ENCODE measurements at places on chromosomes 1 and 21. TPM values are rescaled to one million over a fixed set of nuclear protein-coding genes. Genes with fewer than 3 reads are reported as not detected.

- DNase-seq = no peak
Observed at GRCh38 chr1:206591226-206591625, 21.0 kb downstream of the EIF2D start.

- no peak for DNase-seq
Observed at GRCh38 chr1:230797942-230798365, 50.8 kb downstream of the CAPN9 start.

- no peak for DNase-seq
Observed at GRCh38 chr1:161013131-161013487, 7.8 kb downstream of the F11R start.

DNA sequence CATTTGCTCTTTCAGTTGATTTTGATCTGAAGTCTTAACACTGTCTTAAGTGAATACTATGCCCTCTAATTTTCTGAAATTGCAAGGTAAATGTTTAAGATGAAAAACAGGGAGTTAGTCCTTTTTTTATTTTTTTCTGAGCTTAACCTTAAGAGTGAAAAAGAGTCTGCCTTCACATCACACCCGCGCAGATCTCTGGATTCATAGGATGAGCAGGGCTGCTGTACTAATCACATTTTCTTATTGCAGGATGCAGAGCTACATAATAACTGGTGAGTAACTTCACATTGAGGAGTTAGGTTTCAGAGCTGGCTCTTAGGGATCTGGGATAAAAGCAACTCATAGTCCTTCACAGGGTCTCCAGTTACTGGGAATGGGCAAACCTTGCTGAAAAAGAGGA is 188.7 kb upstream of the ATP1B1 start:
- no peak for DNase-seq

- no peak for DNase-seq
Observed at GRCh38 chr21:25149022-25149421, 458.3 kb downstream of the MRPL39 start.

DNA sequence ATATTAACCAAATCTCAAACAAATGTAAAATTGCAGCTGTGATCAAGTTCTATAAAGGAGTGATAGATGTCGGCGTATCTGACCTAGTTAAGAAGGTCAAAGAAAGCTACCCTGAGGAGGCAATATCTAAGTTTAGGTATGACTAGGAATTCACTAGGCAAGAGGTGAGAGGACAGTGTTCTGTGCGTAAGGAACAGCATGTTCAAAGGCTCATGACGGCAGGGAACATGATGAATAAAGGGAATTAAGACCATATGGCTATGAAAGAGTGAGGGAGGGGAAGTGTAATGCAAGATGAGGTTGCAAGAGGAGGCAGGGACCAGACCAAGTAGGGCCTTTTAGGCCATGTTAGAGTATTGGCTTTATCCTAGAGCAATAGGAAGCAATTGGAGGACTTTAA is 8.6 kb downstream of the LIX1L start:
- no peak for DNase-seq

GRCh38 chr1:30753660-30754123 is 3.9 kb downstream of the LAPTM5 start:
- DNase-seq = no peak

GRCh38 chr1:66954208-66954607 is 29.4 kb downstream of the MIER1 start:
- no peak for DNase-seq

- DNase-seq = no peak
Observed at GRCh38 chr21:27371975-27372331, 405.1 kb upstream of the ADAMTS5 start.

GRCh38 chr1:53069663-53070327 is 7.8 kb downstream of the PODN start:
- DNase-seq = no peak

DNA sequence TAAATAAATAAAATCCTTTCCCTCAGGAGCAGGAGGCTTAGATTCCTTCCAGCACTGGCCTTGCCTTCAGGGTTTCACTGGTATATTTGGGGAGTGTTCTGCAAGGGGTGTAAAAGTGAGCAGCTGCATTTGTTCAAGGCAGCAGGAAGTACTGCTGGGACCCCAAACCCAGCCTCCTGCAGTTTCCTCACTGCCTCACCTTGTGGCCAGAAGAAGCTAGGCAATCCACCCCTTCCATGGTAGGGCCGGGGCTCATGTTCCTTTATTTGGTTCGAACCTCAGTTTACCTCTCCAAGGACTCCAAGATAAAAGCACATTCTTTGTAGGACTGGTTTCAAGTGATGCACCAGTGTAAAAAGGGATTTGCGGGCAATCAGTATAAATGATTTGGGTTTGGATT is 21.0 kb upstream of the CFAP126 start:
- no peak for DNase-seq

DNA sequence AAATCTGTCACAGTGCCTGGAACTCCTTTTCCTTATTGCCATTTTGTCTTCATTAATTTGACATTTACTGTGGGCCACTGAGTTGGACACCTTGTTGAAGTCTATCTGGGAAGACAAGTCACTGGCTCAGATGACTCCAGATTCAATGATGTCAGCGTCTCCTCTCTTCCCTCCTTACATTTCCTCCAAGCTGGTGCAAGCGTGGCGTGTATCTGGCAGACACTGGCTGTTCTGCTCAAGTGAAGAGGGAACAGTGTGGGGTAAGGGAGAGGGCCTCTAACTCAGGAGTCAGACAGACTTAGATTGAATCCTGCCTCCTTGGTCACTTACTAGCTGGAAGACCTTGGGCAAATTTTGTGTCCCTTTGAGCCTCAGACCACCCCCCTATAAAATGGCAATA is 8.7 kb upstream of the ZNF691 start:
- no peak for DNase-seq

GRCh38 chr1:222642468-222642867 is 24.6 kb downstream of the MIA3 start:
- DNase-seq = no peak

DNA sequence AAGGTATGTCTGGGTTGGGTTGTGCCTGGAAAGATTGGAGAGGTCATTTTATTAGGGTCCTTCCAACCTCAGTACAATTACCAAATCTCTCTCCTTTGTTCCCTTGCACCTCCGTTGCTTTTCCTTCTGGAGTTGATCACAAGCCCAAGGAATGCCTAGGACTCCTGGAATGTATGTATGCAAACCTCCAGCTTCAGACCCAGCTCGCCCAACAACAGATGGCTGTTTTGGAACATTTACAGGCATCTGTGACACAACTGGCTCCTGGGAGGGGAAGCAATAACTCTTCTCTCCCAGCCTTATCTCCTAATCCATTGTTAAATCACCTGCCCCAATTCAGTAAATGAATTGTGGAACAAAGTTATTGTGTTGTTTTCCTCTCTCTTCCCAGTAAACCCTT is 8.3 kb downstream of the TSACC start:
- no peak for DNase-seq

DNA sequence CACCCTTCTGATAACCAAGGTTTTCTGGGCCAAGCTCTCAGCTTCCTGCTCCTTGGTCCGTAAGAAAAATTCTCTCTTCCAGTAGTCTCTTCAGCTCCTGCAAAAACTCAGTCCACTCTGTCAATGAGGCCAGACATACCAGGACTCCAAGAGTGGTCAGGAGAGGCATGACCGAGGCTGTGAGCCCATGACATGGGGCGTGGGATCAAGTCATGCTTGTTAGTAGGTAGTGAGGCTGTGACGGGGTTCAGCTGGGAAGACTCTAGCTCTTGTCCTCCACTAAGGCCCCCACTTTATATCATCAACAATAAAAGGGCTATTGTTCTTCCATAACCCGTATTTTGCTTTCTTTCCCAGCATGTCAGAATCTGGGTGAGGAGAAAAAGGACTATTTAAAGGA is 10.1 kb upstream of the HCRTR1 start:
- no peak for DNase-seq

GRCh38 chr21:36960676-36961284 is 5.7 kb downstream of the HLCS start:
- no peak for DNase-seq

DNA sequence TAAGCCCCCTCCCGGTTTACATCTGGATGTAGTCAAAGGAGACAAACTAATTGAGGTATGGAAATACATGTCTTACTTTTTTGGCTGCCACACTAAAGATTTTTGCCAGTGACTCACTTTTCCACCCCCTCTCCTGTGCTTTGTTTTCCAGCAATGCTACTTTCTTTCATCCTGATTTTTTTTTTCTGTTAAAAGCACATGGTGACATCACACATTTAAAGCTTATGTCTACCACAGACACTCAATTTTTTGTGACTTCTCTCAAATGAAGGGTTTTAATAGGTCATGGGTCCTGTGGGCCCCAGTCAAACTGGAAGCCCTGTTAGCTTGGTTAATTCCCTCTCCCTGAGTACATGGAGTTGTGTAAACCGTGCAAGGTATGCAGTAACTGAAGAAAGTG is 2.2 kb downstream of the PPP1R8 start:
- no peak for DNase-seq

GRCh38 chr1:9235560-9235959 is 986 bp downstream of the H6PD start:
- no peak for DNase-seq

DNA sequence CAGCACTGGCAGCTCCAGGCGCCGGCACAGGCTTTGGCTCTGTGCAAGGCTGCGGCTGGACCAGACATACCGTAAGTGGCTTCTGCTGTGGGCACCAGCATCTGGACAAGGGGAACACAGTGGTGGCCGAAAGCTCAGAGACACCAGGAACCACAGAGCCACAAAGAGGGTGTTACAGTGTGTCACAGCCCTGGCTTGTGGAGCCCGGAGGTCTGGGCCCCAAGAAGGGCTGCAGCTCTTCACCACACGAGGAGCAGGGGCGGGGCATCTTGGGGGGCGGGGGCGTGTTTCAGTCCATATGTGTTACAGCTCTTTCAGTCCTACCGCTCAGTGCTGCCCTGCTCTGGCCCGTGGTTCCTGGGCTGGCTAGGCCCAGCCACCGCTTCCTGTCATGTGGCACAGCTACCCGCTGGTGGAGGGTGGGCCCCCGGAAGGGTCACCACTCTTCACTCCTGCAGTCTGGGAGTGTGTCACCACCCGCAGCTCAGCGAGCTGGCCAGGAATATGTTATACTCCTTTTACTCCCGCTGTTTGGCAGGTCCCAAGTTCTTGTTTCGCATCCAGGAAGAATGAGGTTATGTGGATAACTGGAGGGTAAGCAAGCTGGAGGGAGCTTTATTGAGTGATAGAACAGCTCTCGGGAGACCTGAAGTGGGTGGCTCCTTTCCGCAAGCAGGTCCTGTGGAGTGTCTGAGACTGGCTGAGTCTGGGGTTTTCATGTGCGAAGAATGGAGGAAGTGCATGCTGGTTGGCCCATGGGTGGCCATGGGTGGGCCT is 3.3 kb upstream of the LSM10 start:
- DNase-seq = no peak

- DNase-seq = no peak
Observed at GRCh38 chr1:62528015-62528414, 69.3 kb upstream of the ANGPTL3 start.

Gene CCDC185
- total RNA-seq = not detected

Gene SGIP1
- total RNA-seq = not detected

Gene FMOD
- 0.68 TPM for total RNA-seq

Gene LRRC71
- not detected for total RNA-seq

Gene CKS1B
- 202 TPM for total RNA-seq

Gene VWA1
- 6.9 TPM for total RNA-seq

Gene ABCG1
- total RNA-seq = 24.4 TPM

Gene LCE2C
- total RNA-seq = not detected

Gene DENND4B
- 131 TPM for total RNA-seq

All from activated naive CD4-positive, alpha-beta T cell treated with anti-CD3 and anti-CD28 coated beads, Interleukin-2, amount 50 U/mL, for 72 hours (primary cell).